Activated CD4-positive, alpha-beta T cell treated with anti-CD3 and anti-CD28 coated beads, Interleukin-2, amount 50 U/mL, for 1 hour (primary cell): ENCODE measurements at places on chromosomes 1 and 21.

DNA sequence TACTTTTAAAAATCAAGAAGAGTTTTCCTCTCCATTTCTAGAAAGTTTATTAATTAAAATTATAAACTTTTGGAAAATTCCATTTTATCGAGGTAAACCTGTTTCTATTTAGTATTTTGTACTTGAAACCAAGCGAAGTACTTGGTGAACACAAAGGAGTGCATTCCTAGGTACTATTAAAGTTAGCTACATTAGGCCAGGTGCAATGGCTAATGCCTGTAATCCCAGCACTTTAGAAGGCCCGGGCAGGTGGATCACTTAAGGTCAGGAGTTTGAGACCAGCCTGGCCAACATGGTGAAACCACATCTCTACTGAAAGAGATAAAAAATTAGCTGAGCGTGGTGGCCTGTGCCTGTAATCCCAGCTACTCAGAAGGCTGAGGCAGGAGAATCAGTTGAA lies 292.2 kb downstream of the NTNG1 start:
- DNase-seq = no peak

DNA sequence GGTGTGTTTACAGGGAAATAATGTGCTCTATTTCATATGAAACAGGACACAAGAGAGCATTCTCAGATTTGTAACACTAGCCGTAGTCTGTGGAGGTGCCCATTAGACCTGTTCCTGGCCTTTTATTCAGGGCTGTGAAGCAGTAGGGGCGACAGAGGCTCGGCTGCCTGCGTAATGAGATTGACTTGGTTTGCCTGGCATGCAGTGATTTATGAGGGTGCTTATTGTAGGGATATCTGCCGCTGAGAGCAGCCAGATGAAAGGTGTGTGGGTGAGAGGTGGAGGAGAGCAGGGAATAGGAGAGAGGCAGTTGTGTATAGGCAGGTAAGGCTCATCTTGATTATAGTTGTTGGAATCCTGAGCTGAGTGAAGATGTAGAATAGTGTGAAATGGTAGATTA lies 51.3 kb downstream of the DNAJC6 start:
- no peak for DNase-seq

DNA sequence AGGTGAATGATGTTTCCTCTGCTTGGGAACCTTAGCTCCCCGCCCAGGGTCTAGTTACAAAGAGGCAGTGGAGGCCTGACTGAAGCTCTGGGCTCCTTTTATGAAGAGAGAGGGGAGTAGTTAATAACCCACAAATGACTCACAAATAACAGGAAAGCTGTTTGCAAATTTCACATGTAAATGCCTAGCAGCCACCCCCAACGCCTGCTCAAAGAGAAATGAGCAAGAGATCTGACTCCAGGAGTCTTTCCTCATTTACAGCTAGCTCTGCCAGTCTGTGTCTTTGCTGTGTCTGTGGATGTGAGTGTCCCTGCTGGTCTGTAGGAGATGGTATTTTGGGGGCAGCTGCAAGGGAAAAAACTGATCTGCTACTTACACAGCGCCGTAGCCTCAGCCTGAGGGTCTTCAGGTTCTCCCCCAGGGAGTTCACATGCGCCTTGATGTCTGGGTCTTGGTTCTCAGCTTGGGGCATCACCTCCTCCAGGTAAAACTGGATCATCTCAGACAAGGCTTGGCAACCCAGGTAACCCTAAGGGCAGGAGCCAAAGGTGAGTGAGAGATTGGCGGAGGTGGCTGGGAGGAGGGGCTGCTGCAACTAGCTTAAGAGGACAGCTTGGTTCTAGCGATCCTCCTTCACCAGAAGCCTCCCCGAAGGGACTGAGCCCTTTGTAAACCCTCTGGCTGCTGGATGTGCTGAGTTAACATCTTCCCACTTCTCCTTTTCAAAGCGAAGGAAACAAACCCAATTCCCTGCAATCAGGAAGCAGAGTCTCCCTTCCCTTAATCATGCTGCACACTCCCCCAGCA lies at the start of gene IL19:
TSS of gene IL19 (plus strand) at position 243 of the 807 bp plus-strand sequence. CDS start 65,890 bp downstream, outside the sequence.
- DNase-seq = no peak

DNA sequence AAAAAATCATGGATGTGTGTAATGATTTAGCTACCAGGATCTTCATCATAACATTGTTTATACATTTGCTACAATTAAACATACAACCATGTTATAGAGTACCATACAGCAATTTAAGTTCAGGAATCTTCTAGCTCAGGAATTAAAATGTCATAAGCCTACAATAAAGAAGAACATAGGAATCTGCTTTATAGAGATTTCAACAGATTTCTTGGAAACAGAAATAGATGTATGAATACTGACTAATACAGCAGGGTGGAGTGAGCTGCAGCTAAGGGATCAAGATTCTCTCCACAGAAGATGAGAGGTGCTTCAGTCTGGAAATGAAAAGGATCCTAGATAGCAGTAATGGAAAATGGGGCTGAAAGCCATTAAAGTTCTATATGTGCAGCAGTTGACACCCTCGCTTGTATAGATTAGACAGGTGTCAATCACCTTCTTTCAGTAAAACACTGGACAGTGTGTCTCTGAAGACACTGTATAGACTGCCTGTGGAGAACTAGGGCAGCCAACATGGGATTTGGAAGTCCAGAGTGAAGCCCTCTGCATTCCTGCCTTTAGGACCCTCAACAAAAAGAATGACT lies 73.9 kb downstream of the DNTTIP2 start:
- DNase-seq = no peak

DNA sequence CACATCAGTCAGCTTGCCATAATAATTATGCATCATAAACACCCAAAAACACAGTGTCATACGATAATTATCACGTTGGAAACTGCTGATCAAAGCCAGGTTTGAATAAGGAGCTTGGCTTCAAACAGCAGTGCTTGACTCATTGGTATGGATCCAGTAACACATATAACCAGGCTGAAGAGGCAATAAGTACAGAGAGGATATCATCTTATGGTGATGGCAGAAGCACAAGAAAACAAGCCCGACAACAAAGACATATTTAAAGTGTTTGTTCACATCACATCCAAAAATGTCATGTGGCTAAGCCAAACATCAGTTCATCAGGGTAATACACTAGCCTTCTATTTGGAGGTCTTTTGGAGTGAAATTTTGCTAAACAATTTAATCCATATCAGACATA lies 389.7 kb downstream of the NCAM2 start:
- no peak for DNase-seq

GRCh38 chr1:52102336-52103013 lies 39.4 kb upstream of the ZFYVE9 start:
- DNase-seq = no peak

DNA sequence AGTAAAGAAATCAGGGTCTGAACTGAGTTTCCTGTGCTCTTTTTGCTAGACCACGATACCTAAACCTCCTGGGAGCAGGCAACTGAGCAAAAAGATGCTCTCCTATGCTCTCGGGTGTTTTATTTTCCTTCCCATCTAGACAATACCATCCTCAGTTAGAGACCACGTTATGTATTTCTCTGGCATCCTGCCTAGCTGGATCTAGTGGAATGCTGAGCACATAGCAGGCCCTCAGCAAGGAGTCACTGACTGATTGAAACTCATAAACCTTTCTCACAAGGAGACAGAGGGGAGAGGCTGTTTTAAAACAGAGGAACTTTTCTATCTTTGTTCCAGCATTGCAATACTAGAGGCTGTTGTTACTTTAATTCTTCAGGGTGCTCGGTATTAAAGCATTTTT lies 168.0 kb downstream of the CYYR1 start:
- DNase-seq = no peak

GRCh38 chr1:54378874-54379554 lies 27.2 kb downstream of the SSBP3 start:
- DNase-seq = no peak

DNA sequence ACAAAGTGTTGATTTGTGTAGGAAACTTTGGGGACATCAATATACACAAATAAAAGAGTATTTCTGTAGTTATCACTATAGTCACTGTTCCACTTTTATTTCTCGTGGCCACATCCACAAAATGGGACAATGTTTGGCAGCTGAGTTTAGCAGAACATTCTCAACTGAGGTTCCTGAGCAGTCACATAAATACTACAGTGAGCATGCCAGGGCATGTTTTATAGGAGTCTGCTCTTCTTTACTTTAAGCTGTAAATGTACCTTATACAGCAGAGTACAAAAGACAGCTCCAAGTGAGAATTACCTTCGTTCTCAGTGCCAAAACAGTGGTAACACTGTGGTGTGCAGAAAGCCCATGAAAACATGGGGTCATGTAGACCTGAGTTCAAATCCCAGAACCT lies 5.0 kb downstream of the BTG3 start:
- no peak for DNase-seq

DNA sequence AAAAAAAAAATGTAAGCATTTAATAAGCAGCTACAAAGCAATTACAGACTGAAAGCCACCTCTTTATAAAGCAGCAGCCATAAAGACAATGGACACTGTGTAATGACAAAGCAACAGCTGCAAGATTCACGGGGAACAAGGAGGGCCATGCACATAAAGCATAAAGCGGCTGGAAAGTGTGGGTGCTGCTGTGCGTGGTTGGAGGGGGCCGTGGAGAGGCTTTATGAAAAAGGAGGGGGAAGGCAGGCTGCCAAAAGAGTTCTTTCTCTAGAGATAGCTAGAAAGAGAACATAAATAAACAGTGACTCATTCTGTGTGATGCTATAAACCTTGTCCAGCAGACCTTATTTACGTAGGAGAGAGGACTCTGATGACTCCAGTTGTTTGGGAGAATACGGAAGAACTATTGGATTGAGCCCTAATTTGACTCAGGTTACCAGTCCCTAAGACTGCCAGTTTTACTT lies 49.3 kb downstream of the ADAMTS1 start:
- DNase-seq = no peak

- peak; percentile 80 for DNase-seq
These were observed 12.4 kb downstream of the LMNA start for GRCh38 chr1:156126630-156127534.

- no peak for DNase-seq
These were observed 30.7 kb downstream of the NOL9 start for GRCh38 chr1:6523566-6523965.

DNA sequence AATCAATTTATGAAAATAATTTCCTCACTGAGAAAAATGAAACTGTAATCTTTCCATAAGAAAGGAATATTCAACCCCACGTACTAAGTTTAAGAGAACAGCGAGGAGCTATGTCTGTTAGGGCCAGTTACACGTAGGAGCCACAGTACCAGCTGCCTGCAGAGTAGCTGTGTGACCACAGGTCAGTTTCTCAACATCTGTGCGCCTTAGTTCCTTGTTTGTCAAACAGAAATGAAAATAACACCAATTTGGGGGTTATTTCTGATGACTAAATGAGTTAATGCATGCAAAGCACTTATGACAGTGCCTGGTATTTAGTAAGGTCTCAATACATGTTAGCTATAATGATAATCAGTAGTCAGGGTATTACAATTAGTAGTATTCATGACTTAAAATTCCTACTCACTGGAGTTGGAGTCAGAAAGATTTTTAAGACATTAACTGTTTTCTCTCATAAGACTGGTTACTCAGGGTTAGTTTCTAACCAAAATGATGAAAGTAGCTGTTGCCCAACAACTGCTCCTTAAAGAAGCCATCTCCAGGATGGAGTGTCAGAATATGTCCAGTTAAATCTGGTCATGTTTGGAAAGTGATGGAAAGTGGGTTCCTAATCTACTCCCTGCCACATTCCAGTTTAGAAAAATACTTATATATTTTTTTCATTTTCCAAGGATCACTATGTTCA lies 85.8 kb upstream of the ZNF648 start:
- DNase-seq = no peak

GRCh38 chr1:200819726-200820125 lies 53.1 kb upstream of the GPR25 start:
- DNase-seq = no peak

- no peak for DNase-seq
These were observed 22.2 kb downstream of the MAPKAPK2 start for GRCh38 chr1:206706806-206707366.

GRCh38 chr1:200877839-200878551 lies 5.2 kb downstream of the GPR25 start:
- peak; percentile 44 for DNase-seq

DNA sequence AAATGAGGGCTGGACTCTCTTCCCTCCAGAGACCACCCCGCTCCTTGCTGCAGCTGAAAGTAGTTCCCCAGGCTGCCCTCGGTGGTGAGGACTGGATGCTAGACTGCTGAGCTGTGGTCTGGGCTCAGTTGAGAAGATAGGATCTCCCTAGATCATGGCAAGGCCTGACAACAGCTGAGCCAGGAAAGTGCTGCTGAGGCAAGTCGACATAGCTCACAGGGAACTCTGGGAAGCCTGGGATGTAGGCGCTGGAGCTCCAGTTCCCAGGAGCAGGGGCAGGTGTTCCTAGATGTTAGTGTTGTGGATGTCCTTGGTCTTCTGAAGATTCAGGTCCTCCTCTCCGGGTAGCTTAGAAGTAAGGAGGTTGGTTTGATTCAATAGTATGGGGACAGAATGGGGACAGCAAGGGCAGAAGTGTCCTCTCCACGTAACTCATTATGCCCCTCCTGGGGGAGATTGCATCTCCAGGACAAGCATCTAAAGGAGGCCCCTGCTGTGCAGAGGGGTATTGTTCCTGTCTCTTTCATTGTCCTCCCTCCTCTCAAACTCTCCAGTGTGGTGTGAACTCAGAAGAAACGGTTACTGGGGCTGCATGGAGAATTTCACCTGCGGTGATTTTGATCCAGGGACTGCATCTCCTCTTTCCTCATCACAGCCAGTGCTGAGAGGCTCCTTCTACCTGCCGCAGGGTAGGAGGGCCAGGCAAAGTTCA lies 3.7 kb downstream of the CYB561D1 start:
- DNase-seq = no peak

DNA sequence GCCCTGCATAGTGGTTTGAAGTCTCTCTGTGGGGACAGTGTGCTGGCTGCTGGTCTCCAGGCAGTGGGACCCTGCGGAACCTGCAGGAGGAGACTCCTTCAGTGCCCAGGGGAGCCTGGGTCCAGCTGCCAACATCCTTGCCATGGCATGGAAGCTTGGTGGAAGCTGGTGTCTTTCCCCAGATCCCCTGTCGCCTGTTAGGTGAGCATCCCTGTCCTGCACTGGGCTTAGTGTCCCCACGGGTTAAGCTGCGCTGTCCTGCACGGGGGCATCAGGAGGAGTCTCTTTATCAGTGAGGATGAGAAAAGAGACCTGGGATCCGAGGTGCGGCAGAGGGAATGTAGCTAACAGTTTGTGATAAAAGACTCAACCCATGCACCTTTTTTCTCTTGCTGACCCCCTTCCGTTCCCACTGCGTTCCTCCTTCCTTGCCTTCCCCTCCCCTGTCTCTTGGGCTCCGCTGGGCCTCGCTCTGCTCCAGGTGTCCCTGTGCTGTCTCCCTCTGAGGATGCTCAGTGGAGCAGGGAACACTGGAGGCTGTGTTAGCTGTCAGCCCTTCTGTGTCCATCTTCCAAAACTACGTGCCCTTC lies 59.3 kb downstream of the SLC37A1 start:
- no peak for DNase-seq

- DNase-seq = no peak
These were observed 59.7 kb downstream of the TNR start for GRCh38 chr1:175683491-175684298.
